ENCODE measurements at places on chromosomes 3 and 15. TPM values are rescaled to one million over a fixed set of nuclear protein-coding genes. Genes with fewer than 3 reads are reported as not detected.
A peak's percentile ranks its signal among the peaks of the same experiment; 100 is the strongest.

Gene MLH1
- 60.3 TPM for total RNA-seq

Gene VGLL3
- 29.7 TPM for total RNA-seq

- H3K27me3 ChIP-seq = no peaks in the 10 kb centered on the region
- H3K4me3 ChIP-seq = no peak overlapping the region
- H3K36me3 ChIP-seq = no peaks in the 10 kb centered on the region
- peak overlapping the region; percentile 97 for H3K27ac ChIP-seq
Observed at GRCh38 chr15:93066834-93067648, 22.0 kb downstream of the RGMA start.

- no peak for DNase-seq
- no peaks in the 10 kb centered on the region for H3K36me3 ChIP-seq
- H3K4me1 ChIP-seq = no peaks in the 10 kb centered on the region
- no peak overlapping the region for H3K4me3 ChIP-seq
- H3K27me3 ChIP-seq = no peaks in the 10 kb centered on the region
Observed at GRCh38 chr3:151631946-151632345, 101.8 kb upstream of the AADACL2 start.

DNA sequence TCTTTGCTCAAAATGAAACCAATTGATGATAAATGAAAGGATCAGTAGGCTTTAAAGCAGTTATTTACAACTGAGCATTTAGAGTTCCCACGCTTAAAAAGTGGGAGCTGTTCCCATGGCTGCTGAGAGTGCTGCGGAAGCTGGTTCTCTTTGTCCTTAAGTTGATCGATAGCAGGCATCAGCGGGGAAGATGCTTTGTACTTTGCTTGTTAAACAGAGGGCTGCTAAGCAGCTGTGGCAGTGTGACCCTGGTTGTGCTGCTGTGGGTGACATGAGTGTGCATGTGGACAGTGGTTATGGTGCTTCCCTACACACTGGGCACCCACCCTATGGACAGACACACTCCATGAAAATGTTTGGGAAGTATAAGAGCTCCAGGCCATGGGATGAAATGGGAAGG is 96.3 kb downstream of the PTPRG start:
- no peaks in the 10 kb centered on the region for H3K27me3 ChIP-seq
- H3K4me3 ChIP-seq = no peak overlapping the region
- no peak for DNase-seq
- no peaks in the 10 kb centered on the region for H3K36me3 ChIP-seq
- no peak overlapping the region for H3K27ac ChIP-seq

- no peaks in the 10 kb centered on the region for H3K36me3 ChIP-seq
- H3K27me3 ChIP-seq = no peaks in the 10 kb centered on the region
- H3K4me3 ChIP-seq = no peak overlapping the region
- H3K27ac ChIP-seq = no peak overlapping the region
Observed at GRCh38 chr3:137988982-137989381, 21.0 kb upstream of the CLDN18 start.

GRCh38 chr3:42739401-42740158 is 33.5 kb downstream of the CCDC13 start:
- DNase-seq = peak; percentile 69
- H3K27ac ChIP-seq = no peak overlapping the region
- no peak overlapping the region for H3K4me3 ChIP-seq
- H3K36me3 ChIP-seq = no peaks in the 10 kb centered on the region
- H3K4me1 ChIP-seq = peaks cover 2% of the 10 kb centered on the region

GRCh38 chr15:29143909-29144635 is 125.5 kb downstream of the NSMCE3 start:
- H3K4me3 ChIP-seq = no peak overlapping the region
- H3K27me3 ChIP-seq = peaks cover 3% of the 10 kb centered on the region
- H3K36me3 ChIP-seq = no peaks in the 10 kb centered on the region
- no peak for DNase-seq
- H3K4me1 ChIP-seq = peaks cover 13% of the 10 kb centered on the region

DNA sequence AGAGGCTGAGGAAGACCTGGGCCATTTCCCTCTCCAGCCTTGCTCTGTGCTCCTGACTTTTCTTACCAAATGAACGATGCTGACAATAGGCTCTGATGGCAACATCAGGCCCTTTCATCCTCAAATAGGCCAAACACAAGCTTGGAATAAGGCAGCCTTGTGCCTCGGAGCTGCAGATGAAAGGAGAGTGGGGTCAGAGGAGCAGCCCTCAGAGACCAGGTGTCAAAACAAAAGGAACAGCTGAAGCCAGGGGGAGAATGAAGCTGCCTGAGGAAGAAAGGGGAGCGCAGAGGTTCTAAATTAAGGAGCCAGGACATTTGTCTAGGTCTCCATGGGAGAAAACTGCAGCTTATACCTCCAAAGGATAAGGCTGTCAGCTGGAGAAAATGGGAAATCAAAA is 5.1 kb downstream of the BFSP2 start:
- H3K27me3 ChIP-seq = no peaks in the 10 kb centered on the region
- H3K4me3 ChIP-seq = no peak overlapping the region
- no peak overlapping the region for H3K27ac ChIP-seq
- H3K36me3 ChIP-seq = no peaks in the 10 kb centered on the region
- DNase-seq = no peak
- H3K4me1 ChIP-seq = no peaks in the 10 kb centered on the region

DNA sequence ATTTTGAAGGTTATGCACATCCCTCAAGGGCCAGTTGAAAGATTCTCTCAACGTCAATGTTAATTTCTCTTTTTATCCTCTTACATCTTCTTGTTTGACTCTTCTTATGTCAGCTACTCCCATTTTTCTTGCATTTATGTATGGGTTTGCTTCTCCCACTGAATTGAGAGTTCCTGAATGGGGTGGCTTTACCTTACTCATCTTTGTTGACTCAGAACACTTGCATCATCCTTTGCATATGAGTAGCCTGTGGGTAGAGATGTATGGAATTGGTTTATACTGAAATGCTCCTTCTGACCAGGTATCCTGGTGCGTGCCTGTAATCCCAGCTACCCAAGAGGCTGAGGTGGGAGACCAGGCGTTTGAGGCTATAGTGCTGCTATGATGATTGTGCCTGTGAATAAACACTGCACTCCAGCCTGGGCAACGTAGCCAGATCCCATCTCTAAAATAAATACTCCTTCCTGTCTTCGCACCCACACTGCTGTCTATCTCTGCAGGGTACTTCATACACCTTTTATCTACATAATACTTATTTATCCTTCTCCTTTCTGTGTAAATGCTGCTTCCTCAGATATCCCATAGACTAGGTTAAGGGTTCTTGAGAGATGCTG is 123.6 kb upstream of the DPH6 start:
- no peak overlapping the region for H3K4me3 ChIP-seq
- peaks cover 17% of the 10 kb centered on the region for H3K4me1 ChIP-seq
- DNase-seq = no peak
- H3K36me3 ChIP-seq = no peaks in the 10 kb centered on the region

DNA sequence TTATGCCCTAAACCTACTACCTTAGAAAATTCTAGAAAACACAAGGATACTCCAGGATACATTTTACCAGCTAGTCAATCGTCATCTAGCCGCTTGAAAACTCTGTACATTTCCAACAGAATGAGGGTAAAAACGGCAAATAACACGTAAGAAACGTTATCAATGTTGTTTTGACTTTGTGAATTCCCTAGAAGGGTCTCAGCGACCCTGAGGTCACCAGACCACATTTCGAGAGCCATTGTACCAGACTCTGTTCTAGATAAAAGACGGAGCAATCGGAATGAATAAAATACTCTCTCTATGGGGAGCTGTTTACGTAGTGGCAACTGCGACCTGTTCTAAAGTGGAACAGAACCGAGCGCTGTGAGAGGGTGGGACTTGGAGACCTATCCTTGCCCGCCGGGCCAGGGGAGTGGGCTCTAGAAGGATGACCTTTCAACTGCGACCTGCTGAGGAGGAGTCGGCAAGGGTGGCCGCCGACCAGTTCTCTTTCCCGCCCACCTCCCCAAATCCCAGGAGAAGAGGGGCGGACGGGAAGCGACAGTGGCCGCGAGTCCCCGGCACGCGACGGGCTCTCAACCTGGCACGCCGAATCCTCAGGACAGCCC is 778 bp upstream of the AP4E1 start:
- peak overlapping the region; percentile 95 for H3K4me3 ChIP-seq
- no peaks in the 10 kb centered on the region for H3K27me3 ChIP-seq
- no peaks in the 10 kb centered on the region for H3K36me3 ChIP-seq

DNA sequence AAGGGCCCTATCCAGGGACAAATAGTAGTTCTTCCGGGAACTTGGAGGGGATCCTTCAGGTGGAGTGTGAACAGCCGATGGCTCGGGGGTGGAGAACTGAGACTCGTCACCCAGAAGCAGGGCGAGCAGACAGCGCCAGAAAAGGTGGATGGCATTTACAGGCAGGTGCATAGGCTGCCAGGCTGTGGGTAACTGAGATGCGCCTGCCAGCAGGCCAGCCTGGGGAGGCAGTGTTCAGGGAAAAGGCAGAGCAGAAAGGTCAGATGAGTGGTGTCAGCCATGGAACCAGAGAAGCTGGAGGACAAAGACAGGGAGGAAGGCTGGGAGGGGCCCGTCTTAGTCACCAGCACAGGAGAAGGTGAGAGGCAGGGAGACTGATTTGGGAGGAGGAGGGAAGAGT is 53.0 kb upstream of the SEC22A start:
- no peak for DNase-seq
- no peak overlapping the region for H3K4me3 ChIP-seq
- H3K27ac ChIP-seq = no peak overlapping the region
- H3K36me3 ChIP-seq = peaks cover 78% of the 10 kb centered on the region
- H3K4me1 ChIP-seq = no peaks in the 10 kb centered on the region

GRCh38 chr3:157122832-157123427 is 37.0 kb downstream of the CCNL1 start:
- H3K27ac ChIP-seq = no peak overlapping the region
- H3K4me1 ChIP-seq = peaks cover 1% of the 10 kb centered on the region

DNA sequence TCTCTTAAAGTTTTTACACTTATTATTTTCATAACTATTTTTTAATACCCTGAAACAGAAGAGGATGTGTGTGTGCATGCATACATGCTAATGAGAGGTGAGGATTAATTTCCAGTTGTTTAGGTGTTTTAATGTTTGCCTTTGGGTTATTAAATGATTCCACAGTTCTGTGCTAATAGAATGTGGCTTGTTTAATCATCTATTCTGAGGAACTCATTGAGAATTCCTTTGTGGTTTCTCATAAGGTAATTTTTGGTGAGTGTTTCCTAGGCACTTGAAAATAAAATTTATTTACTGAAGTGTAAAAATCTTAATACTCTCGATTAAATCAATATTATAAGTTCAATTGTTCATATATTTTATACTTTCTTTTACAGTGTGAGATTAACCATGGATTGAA is 38.0 kb downstream of the STAC start:
- H3K27me3 ChIP-seq = no peaks in the 10 kb centered on the region
- no peak overlapping the region for H3K27ac ChIP-seq
- no peaks in the 10 kb centered on the region for H3K36me3 ChIP-seq
- no peak overlapping the region for H3K4me3 ChIP-seq

DNA sequence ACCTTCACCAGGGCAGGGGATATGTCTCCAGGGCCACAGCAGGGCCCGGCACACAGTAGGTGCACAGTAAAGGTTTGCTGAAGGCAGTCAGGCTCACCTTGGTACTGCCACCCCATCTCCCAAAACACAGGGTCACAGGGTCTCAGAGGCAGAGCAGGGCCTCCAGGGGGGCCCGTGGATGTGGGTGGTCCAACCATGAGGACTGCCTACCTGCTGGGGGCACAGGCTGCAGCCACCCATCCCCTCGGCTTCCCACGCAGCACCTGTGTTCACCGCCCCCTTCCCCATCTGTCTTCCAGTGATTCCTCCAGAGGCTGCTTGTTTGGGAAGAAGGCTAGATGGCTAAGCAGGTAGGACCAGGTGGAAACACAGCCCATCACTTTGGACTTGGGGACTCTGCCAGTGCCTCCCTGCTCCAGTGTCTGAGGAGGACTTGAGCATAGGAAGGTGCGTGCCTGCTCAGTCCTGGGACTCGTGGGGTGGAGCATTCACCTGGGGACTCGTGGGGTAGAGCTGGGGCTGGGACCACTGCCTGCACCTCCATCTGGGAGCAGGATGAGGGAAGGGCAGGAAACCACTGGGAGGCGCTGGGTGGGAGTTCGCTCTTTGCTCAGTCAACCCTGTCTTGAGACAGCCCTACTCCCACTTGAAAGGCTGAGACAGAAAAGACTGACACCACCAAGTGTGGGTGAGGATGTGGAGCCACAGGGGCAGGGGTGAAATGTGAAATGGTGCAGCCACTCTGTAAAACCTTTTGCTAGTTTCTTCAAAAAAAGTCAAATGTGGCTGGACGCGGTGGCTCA is 18.8 kb upstream of the PLXND1 start:
- H3K36me3 ChIP-seq = no peaks in the 10 kb centered on the region
- H3K4me1 ChIP-seq = no peaks in the 10 kb centered on the region
- no peak overlapping the region for H3K4me3 ChIP-seq
- DNase-seq = peak; percentile 71

- no peaks in the 10 kb centered on the region for H3K27me3 ChIP-seq
- H3K27ac ChIP-seq = no peak overlapping the region
- no peak overlapping the region for H3K4me3 ChIP-seq
- DNase-seq = no peak
- H3K36me3 ChIP-seq = no peaks in the 10 kb centered on the region
Observed at GRCh38 chr3:49519296-49519695, 35.0 kb upstream of the BSN start.
